ENCODE measurements at places on chromosomes 6 and 20. TPM values are rescaled to one million over a fixed set of nuclear protein-coding genes. Genes with fewer than 3 reads are reported as not detected.

DNA sequence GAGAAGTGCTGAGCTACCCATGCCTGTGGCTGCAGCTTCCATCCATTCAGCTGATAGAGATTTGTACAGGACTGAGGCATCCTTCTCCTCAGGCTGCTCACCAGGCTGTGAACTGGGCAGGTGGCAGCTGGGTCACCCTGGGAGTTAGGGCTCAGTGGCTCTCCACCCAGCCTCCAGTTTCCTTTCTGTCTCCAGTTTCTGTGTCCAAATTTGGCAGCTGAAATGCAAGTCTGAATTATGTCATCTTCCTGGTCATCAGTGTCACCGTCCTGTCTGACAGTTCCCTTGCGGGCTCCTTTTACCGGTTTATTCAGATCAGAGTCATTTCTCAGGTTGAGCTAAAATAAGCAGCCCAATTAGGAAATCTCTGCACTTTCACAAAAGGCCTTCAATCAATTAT lies 93.3 kb downstream of the EDN1 start:
- no peak for DNase-seq

DNA sequence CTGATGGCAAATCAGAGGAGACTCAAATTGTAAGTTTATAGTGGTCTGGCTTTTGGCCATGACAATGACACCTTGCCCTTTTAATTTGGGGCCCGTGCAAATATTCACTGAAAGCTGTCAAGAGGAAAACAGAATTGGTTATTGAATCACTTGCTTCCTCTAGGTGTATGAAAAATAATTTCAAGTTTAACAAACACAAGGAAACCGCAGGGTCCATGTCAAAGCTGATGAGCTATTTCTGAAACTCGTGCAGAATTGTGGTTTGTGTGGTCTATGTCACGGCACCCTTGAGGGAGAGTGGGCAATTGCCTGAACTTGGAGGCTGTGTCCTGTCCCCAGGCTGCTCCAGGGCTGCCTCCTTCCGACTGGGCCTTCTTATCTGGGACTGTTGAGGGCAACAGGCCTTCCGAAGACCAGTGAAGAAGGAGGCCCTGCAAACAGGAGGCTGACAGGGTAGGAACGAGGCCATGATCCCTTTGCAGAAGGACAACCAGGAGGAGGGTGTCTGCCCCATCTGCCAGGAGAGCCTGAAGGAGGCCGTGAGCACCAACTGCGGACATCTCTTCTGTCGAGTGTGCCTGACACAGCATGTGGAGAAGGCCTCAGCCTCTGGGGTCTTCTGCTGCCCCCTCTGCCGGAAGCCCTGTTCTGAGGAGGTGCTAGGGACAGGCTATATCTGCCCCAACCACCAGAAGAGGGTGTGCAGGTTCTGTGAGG lies 788 bp downstream of the TRIM40 start:
- DNase-seq, result no peak

- no peak for DNase-seq
These were observed 30.9 kb upstream of the AVP start for GRCh38 chr20:3115190-3116107.

- DNase-seq, result no peak
These were observed 964 bp downstream of the RPL10A start for GRCh38 chr6:35468980-35469750.

DNA sequence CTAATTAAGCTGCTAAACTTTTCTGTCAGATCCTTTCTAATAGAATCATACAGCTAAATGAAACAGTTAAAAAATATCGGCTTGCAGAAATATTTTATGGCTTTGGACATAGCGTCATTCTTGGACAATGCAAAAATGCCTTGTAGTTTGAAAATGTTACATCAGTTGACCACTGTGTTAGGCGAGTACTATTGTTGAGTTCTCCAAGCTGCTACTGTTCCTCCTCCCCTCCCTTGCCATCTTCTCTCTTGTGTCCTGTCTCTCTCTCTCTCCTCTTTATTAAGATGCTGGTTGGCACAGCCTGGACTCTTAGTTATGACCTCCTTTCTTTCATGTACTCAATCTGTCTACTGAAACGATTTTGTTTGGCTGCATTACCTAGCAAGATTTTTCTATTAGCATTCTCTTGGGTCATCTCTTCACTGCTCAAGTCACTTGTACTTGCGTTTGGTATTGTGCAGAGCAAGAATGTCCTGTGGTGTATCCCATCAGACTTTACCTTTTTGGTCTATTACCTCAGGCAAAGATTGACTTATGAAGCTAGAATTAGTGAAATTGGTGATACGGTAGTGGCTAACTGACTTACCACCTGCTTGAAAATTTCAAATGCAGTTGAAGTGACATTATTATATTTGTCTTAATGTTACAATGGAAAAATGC lies 127.9 kb downstream of the FARS2 start:
- no peak for DNase-seq

GRCh38 chr6:161374971-161375873 lies 101.4 kb upstream of the AGPAT4 start:
- DNase-seq, result peak; percentile 76

DNA sequence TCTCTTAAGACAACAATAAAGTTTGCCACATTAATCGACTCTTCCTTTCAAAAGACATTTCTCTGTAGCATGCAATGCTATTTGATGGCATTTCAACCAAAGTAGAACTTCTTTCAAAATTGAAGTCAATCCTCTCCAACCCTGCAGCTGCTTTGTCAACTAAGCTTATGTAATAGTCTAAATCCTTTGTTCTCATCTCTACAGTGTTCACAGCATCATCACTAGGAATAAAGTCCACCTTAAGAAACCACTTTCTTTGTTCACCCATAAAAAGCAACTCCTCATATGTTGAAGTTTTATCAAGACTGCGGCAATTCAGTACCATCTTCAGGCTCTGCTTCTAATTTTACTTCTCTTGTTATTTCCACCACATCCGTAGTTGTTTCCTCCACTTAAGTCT lies 11.5 kb upstream of the BLOC1S5 start:
- DNase-seq, result no peak

ID4 gene
- total RNA-seq, result 6.1 TPM

All from sigmoid colon (tissue), 7 donors.